ENCODE measurements at places on chromosomes 6 and 20.

DNA sequence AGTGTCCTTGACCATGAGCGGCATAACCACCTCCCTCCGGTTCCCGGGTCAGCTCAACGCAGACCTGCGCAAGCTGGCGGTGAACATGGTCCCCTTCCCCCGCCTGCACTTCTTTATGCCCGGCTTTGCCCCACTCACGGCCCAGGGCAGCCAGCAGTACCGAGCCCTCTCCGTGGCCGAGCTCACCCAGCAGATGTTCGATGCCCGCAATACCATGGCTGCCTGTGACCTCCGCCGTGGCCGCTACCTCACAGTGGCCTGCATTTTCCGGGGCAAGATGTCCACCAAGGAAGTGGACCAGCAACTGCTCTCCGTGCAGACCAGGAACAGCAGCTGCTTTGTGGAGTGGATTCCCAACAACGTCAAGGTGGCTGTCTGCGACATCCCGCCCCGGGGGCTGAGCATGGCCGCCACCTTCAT is 4.9 kb downstream of the TUBB1 start:
- no peak for DNase-seq

DNA sequence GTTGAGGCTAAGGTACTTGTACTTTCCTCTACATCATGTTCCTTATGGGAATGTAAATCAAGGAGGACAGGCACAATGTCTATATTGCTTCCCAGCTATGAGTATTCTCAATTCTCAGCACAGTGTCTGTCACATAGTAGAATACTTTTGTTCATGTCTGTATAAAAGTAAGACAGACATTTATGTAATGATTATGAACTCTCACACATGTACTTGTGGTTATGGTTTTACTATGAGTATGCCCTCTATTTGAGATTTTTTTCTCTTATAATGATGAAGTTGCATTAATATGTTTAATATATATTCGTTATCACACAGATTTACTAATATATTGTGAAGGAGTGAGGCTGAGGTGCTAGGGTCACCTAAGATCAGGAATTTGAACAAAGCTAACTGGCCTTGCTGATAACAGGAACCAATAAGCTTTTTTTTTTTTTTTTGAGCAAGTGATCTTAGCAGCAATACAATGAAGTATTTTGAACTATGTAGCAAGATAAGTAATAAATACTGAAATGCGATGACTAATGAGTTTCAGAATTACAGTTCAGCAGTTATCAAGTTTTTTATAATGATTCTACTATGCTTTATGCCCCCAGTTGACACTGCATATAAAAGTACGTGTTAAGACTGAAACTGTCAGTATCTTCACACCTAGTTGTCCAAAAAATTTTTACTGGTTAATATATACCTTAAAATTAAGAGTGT is 623.1 kb downstream of the HTR1B start:
- no peak for DNase-seq

DNA sequence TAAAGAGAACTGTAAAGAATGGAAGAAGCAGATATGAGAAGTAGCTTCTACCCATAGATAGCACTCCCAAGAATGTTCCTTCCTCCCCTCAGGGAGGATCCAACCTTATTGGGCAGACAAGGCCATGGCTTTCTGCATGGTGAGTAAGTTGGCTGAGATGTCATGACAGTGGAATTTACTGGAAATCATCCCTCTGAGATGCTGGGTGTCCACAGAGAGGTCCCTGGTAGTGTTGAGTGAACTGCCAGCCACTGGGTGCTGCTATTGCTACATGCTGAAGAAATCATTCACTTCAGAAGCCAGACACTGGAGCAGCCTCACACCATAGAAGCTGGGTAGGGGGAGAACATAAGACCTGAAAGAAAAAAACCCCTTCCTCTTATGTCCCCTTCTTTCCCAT is 46.4 kb upstream of the FERMT1 start:
- no peak for DNase-seq

GRCh38 chr6:159535656-159536350 is 157.2 kb downstream of the SOD2 start:
- DNase-seq, result no peak

DNA sequence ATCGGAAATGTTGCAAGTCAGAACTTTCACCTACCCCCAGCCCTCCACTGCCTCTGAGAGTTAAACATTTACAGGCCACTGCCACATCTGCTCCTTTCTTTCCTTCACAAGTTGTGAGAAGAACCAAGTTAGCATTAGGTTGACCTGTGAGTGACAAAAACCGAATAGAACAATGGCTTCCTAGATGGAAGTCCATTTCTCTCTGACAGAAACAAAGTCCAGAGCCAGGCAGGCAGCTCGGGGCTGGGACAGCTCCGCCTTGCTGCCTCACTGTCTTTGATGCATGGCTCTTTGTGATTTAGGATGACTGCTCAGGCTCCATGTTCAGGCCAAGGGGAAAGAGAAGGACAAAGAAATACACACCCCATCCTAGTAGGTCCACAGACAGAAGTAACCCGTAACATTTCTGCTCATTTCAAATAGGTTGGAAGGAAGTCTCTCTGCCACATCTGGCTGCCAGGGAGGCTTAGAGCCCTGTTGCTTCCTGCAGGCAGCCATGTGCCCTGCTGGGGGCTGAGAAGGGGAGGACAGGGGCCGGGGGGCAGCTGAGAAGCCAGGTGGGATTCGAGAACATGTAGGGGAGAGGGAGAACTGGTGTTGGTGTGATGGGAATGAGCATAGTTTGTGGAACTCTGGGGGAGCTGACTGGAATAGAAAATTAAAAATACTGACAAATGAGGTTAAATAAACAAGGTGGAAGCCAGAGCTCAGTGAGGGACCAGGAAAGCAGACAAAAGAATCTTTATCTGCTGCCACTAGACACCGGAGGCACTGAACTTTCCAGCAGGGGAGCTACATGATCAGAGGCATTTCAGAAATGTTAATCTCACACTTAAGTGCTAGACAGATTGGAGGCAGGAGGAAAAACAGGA is 19.5 kb upstream of the IER3 start:
- no peak for DNase-seq

Data from effector memory CD8-positive, alpha-beta T cell (primary cell).